ENCODE measurements at places on chromosomes 3 and 15. TPM values are rescaled to one million over a fixed set of nuclear protein-coding genes. Genes with fewer than 3 reads are reported as not detected.

DNA sequence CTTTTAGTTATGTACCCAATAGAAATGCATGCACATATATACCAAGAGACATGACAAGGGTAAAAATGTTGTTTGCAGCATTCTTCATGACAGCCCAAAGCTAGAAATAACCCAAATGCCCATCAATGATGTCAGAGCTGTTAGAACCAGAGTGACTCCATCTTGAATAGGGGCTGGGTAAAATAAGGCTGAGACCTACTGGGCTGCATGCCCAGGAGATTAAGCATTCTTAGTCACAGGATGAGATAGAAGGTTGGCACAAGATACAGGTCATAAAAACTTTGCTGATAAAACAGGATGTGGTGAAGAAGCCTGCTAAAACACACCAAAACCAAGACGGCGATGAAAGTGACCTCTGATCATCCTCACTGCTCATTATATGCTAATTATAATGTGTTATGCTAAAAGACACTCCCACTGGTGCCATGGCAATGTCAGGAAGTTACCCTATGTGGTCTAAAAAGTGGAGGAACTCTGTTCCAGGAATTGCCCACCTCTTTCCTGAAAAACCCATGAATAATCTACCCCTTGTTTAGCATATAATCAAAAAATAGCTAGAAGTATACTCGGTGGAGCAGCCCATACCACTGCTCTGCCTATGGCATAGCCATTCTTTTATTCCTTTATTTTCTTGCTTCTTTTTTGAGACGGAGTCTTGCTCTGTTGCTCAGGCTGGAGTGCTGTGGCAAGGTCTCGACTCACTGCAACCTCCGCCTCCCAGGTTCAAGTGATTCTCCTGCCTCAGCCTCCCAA lies 32.9 kb downstream of the ZBTB11 start:
- H3K27ac ChIP-seq = no peak overlapping the region
- H3K4me3 ChIP-seq = no peak overlapping the region

DNA sequence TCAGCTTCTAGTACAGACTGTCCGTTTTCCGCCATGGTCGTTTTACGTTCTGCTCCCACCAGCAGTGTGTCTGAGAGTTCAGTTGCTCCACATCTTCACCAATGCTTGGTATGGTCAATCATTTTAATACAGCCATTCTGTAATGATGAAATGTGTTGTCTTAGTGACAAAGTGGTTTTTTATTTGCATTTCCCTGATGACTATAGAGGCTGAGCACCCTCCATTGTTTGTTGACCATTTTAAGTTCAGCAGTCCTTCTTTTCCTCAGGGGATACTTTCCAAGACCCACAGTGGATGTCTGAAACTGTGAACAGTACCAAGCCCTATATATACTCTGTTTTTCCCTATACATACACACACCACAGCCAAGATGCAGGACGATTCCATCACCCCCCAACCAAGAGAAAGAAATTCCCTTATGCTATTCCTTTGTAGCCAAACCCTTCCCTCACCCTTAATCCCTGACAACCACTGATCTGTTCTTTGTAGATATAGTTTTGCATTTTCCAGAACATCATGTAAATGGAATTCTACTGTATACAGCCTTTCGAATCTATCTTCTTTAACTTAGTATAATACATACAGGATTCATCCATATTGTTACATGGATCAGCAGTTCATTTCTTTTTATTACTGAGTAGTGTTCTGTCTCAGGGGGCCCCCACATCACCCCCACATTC lies 55.9 kb downstream of the C3orf20 start:
- no peaks in the 10 kb centered on the region for H3K36me3 ChIP-seq
- no peak overlapping the region for H3K4me3 ChIP-seq
- no peak overlapping the region for H3K27ac ChIP-seq
- no peak for DNase-seq

DNA sequence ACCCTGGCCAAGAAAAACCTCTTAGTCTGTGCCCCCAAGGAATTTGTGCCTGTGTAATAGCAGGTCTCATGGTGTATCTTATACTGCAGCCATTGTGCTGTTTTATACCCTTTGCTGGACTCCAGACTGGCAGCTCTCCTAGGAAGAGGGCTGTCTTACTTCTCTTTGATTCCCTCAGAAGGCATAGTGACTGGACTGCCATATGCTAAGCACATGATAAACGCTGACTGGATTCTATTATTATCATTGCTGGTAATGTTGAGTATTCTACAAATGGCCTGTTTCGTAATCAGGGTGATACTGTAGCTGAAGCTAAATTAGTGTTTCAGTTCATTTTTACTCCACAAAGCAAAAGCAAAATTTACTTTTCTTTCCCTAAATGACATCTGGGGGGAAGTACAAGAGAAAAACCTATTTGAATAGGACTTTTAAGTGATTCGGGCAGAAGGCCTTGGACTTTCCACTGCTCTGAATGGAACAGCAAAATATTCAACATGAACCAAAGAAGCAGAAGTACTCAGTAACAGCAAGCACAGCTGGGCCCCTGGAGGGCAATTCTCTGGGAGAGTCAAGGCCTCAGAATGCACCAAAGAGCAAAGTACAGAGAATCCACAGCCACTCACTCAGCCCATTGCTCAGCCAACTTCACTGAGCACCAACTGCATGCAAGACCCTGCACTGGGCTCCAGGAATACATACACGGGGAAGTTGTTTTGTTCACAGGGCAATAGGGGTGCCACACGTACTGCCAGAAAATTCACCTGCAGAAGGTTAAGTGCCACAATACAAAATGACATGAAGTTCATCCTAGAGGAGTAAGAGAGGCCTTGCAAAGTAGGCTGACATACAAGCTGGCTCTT lies 7.9 kb upstream of the BCL2A1 start:
- no peaks in the 10 kb centered on the region for H3K27me3 ChIP-seq
- H3K4me3 ChIP-seq = no peak overlapping the region
- no peak overlapping the region for H3K27ac ChIP-seq
- H3K4me1 ChIP-seq = no peaks in the 10 kb centered on the region

DNA sequence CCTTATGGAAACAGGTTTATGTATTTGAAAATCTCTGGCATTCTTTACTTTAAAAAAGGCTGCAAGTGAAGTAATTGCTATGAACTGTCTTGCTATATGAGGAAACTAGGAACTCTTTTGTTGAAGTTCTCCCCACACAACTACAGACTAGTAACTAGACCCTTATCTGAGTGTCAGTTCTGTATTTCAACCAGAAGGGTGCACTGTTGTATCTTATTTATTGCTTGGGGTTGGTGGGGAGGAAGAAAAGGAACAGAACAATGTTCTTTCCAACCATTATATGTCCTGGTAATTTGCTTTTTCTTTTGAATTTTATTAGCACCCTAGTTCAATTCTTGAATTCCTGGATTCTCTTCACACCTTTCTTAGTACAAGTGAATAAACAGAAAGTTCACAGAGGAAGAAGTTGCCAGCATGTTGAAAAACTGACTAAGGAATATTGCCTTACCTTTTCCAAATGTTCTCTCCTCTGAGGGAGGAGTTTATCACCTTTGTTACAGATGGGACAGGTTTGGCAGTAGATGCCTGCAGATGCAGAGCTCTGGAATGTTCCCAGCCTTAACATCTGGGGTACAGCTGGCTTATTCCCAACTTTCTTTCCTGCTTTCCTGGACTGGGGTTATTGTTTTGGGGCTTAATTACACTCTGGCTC lies 162.4 kb upstream of the CFAP20DC start:
- DNase-seq = no peak
- no peaks in the 10 kb centered on the region for H3K36me3 ChIP-seq
- peaks cover 5% of the 10 kb centered on the region for H3K4me1 ChIP-seq
- no peaks in the 10 kb centered on the region for H3K27me3 ChIP-seq
- no peak overlapping the region for H3K27ac ChIP-seq

Gene ADAMTSL3
- total RNA-seq = 1.1 TPM

- DNase-seq = no peak
- no peak overlapping the region for H3K27ac ChIP-seq
- H3K4me1 ChIP-seq = no peaks in the 10 kb centered on the region
- no peak overlapping the region for H3K4me3 ChIP-seq
- peaks cover 18% of the 10 kb centered on the region for H3K36me3 ChIP-seq
Observed at GRCh38 chr3:15714448-15714847, 83.3 kb downstream of the ANKRD28 start.

GRCh38 chr3:8610951-8611350 lies 33.6 kb downstream of the SSUH2 start:
- no peak overlapping the region for H3K4me3 ChIP-seq
- H3K27me3 ChIP-seq = no peaks in the 10 kb centered on the region
- H3K27ac ChIP-seq = no peak overlapping the region
- no peak for DNase-seq
- H3K36me3 ChIP-seq = 0 out of 2 replicates have a peak, but pooled peaks cover 3% of the 10 kb centered on the region
- peaks cover 8% of the 10 kb centered on the region for H3K4me1 ChIP-seq

DNA sequence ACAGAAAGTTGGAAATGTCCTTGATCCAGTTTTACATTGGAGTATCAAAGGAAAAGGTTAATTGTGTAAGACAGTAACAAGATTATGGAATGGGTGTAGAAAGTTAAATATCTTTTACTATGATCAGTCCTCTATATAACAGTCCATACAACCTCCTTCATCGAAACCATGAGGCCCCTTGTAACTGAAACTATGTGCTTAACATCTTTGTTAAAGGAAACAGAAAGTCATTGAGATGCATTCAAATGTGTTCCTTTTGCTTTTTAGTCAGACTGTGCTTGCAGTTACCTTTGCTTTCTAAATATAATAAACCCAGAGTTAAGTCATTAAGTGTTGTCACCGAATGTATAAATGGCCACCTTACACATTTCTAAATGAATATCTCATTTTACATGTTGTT lies 1298.5 kb downstream of the ROBO2 start:
- peaks cover 40% of the 10 kb centered on the region for H3K4me1 ChIP-seq
- peak overlapping the region; percentile 14 for H3K27ac ChIP-seq
- H3K36me3 ChIP-seq = no peaks in the 10 kb centered on the region
- H3K4me3 ChIP-seq = no peak overlapping the region
- no peak for DNase-seq

Gene CRABP1
- total RNA-seq = 377 TPM

- H3K27me3 ChIP-seq = no peaks in the 10 kb centered on the region
- no peak overlapping the region for H3K27ac ChIP-seq
- H3K36me3 ChIP-seq = no peaks in the 10 kb centered on the region
- H3K4me3 ChIP-seq = no peak overlapping the region
Observed at GRCh38 chr3:188262913-188263683, 109.1 kb downstream of the LPP start.

Gene APBA2
- total RNA-seq = 14.6 TPM

DNA sequence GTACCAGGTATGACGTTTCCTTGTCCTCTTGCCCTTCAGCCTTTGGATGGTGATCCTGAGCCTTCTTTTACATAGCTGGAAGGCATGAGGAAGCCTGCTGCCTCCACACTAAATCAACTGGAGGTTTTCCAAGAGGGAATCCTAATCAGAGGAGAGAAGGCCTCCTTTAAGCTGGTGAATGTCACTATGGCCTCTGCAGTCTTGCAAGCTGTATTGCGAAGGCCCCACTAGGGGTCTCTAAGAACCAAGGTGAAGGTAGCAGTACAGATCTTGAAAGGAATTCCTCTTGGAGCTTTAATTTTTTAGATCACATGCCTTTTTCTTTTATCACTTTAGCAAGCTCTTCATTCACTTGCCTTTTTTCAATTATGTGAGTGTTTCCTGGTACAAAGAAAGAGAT lies 119.2 kb downstream of the GHSR start:
- no peaks in the 10 kb centered on the region for H3K4me1 ChIP-seq
- peaks cover 57% of the 10 kb centered on the region for H3K36me3 ChIP-seq
- no peaks in the 10 kb centered on the region for H3K27me3 ChIP-seq
- H3K4me3 ChIP-seq = no peak overlapping the region

GRCh38 chr3:120497818-120498217 lies 47.0 kb upstream of the FSTL1 start:
- H3K36me3 ChIP-seq = peaks cover 20% of the 10 kb centered on the region
- no peaks in the 10 kb centered on the region for H3K27me3 ChIP-seq
- H3K27ac ChIP-seq = peak overlapping the region; percentile 74
- no peak for DNase-seq
- H3K4me1 ChIP-seq = peaks cover 47% of the 10 kb centered on the region

DNA sequence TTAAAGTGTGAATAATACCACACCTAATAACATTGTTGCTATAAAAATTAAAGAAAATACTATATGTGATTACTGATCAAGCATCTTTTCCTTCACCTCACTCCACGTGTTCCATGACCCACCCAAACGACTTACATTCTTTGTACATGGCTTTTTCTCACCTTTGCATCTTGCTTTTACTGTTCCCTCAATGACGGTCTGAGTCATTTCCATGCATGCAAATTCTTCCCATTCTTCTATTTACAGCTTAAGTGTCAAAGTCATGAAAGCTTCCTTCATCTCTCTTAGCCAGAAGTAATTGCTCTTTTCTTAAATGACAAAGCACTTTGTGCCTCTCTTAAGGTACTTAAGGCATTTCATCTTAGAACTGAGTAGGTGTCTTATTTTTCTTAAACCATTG lies 64.0 kb downstream of the GREM1 start:
- DNase-seq = no peak
- no peaks in the 10 kb centered on the region for H3K27me3 ChIP-seq
- H3K27ac ChIP-seq = no peak overlapping the region
- no peak overlapping the region for H3K4me3 ChIP-seq
- peaks cover 4% of the 10 kb centered on the region for H3K4me1 ChIP-seq

GRCh38 chr3:176579711-176580185 lies 617.5 kb downstream of the TBL1XR1 start:
- no peak overlapping the region for H3K4me3 ChIP-seq
- peaks cover 3% of the 10 kb centered on the region for H3K36me3 ChIP-seq
- peaks cover 18% of the 10 kb centered on the region for H3K4me1 ChIP-seq

GRCh38 chr3:98504539-98504938 lies 7.1 kb downstream of the OR5K2 start:
- H3K4me1 ChIP-seq = peaks cover 4% of the 10 kb centered on the region
- no peak overlapping the region for H3K27ac ChIP-seq

Data from WTC11 (cell line).